Activated naive CD4-positive, alpha-beta T cell treated with anti-CD3 and anti-CD28 coated beads, Interleukin-2, amount 50 U/mL, for 16 hours (primary cell): ENCODE measurements at places on chromosomes 12 and 14.

DNA sequence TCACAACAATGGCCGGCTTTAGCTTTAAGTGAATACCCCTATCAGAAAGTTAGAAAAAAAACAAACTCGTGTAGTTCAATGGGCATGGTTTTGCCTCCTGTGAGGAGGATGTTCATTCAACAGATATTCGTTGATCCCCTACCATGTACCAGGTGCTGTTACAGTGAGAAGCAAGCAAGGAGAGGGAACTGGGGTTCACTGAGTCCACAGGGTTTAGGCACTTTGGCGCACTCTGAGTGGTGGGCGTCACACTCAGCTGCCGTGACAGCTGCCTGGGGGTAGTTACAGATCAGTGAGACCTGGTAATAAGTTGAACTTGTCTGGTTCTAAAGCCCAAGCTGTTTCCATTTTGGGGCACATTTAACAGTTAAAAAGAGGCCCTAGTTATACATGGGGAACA, 74.2 kb downstream of the PAPOLA start:
- DNase-seq = no peak

DNA sequence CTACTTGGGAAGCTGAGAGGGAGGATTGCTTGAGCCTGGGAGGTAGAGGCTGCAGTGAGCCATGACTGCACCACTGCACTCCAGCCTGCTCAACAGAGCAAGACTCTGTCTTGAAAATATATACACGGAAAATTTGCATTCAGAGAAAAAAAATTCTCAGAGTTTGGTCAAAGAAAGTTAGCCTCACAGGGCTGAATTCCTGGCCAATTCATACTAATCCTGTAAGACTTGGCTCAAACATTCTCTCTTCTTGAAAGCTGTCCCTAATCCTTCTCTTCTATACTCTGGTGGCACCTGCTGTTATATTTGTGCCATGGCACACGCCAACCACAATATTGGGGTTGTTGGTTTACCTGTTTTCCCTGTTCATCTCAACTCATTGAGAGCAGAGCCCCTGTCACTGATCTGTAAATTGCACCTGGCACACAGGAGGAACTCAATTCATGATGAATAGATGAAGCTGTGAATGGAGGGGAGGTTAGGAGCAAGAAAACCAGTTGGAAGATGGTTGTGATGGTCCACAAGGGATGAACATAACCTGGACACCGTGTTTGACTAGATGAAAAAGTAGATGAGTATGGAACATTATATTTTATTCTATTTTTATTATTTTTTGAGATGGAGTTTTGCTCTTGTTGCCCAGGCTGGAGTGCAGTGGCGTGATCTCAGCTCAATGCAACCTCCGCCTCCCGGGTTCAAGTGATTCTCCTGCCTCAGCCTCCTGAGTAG, 36.8 kb upstream of the SPTSSA start:
- DNase-seq = no peak

GRCh38 chr12:102484428-102484958, 4.1 kb upstream of the IGF1 start:
- DNase-seq = peak; percentile 54

- no peak for DNase-seq
Observed at GRCh38 chr14:57632649-57633048, 139.0 kb upstream of the CCDC198 start.

DNA sequence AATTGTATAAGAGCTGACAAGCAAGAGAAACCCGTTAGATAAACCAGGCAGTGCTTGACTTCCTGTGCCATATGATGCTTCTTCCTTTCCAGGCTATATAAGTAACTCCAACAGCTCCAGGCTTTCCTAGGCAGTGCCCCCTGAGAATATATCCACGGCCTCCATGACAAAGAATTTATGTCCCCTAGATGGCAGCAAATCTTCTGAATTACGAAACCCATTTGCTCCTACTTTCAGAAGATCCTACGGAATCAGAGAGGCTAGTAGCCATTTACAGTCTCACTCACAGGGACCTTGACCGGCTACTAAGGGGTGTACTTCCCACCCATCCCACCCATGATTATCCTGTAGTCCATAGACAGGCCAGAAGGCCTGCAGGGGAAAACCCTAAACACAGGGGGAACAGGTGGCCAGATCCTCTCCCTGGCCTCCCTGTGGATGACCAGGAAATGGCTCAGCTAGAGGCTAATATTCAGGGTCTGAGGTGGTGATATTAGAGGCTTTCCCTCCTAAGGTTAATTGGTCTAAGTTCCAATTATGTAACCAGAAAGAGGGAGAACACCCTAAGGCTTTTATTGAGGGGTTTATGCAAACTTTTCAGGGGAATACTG, 77.2 kb upstream of the DCD start:
- no peak for DNase-seq

- no peak for DNase-seq
Observed at GRCh38 chr14:54127526-54127925, 170.9 kb upstream of the BMP4 start.

DNA sequence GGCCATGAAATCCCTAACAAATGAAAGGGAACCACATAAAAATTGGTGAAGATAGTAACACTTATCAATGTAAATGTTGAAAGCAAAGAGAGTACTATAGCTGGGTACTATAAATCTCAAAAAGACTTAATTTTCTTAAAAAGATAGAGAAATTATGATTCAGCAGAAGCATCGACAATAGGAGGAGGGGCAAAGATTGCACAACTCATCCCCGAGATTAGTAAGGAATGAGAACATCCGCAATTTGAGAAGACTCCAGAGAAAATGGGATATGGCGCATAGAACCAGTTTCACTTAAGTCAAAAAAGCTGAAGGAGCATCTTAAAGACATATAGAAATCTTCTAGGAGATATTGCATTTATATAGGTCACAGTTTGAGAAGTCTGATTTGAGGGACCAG, 220.2 kb upstream of the SLC16A7 start:
- no peak for DNase-seq

DNA sequence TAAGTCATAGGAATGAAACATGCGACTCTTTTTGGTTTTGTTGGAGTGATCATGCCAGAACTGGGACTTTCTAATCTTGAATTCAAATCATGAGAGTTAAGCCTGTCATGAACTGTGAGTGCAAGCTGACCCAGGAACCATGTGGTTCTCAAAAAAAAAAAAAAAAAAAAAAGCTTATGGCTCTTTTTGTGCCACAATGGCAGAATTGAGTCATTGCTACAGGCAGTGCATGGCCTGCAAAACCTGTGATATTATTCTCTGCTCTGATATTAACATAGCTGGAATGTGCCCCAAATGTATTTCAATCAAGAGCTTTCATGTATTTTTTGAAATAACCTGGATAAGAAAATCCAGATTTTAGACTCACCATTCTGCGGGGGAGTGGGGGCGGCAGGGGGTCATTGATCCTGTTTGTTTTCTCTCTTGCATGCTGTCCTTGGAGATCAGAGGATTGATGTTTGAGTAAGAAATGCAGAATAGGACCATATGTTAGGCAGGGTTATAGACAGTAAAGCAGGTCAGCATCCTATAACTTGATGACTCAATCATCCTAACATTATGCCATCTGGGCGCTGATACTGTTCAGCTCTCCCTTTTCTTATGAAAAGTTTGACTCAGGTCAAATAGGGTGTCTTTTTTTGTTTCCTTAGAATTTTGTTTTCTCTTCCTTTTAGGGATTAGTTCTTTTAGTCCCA, 797.4 kb downstream of the DIO2 start:
- DNase-seq = no peak

- DNase-seq = no peak
Observed at GRCh38 chr14:69317102-69317755, 57.3 kb downstream of the GALNT16 start.

- DNase-seq = no peak
Observed at GRCh38 chr12:32126720-32127119, 20.1 kb downstream of the BICD1 start.

DNA sequence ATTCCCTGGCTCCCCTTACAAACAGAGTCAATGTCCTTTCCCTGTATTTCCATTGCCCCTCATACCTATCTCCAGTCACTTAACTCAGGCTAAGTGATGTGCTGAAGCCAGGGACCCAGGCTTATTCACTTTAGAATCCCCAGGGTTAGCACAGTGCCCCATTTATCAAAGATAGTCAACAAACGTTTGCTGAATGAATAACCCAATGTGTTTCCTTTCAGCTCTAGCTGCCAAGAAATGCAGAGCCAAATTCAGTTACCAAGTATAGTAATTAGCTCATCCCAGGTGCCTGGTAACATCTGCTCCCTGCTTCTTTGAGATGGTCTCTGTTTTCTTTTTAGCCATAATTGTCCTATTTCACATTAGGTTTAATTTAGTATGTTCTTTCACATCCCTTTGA, 189.5 kb downstream of the PHLDA1 start:
- DNase-seq = no peak

DNA sequence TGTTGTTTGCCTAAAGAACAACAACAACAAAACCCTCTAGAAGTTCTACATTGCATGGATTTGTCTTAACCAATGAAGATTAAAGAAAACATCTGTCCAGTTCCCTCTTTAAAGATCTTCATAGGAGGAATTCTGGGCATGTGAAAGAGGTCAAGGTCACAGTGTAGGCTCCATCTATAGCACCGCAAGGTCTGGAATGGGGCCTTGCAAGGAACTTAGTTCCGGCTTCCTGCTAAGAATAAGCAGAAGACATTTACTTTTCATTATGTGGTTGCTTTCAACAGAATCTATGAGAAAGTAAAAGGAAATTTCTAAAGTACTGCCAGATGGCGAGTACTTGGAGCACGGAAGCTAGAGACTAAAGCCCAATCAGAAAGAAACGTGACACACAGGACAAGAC, 57.2 kb upstream of the GNPNAT1 start:
- no peak for DNase-seq

GRCh38 chr12:124686370-124687173, 119.2 kb upstream of the NCOR2 start:
- DNase-seq = no peak

DNA sequence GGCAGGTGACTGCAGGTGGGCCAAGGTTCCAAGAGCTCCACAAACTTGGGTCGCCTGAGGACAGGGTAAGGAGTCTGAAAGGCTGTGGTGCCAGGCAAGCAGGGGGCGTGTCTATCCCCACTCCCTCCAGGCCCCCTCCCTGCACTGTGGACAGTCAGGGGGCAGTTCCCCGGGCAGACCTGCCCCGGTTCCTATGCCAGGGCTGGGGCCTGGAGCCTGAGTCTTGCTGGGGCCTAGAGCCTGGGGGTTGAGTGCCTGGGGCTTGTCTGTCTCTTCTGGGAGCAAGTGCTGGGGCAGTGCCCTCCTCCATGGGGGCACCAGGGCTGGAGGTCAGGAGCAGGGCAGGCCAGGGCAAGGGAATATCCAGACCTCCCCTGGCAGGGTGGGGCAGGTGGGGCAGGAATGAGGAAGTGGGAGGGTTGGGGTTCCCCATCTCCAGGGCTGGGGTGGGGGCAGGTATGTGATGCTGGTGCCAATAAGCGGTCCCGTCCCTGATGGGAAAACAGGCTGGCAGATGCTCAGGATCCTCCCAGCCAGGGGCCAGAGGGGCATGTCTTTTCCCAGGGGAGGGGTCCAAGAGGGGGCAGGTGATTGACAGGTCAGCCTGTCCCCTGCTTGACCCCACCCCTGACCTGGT, 11.9 kb upstream of the TNFAIP2 start:
- DNase-seq = no peak

DNA sequence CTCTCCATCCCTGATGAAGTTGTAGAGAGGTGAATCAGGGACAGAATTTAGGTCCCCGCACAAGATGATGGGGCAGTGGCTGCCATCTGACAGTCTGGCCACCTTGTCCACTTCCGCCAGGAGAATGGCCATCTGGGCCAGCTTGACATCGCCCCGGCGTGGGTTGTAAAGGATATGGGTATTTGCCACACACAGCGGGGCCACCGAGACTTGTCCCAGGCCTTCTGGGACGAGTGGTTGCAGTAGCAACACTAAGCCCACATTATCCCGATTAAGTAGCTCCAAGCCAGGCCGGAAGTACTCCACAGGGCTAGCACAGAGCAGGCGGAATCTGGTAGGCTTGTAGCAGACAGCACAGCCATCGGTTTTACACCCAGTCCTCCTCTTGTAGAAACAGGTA, 6.2 kb downstream of the ANGEL1 start:
- DNase-seq = no peak

DNA sequence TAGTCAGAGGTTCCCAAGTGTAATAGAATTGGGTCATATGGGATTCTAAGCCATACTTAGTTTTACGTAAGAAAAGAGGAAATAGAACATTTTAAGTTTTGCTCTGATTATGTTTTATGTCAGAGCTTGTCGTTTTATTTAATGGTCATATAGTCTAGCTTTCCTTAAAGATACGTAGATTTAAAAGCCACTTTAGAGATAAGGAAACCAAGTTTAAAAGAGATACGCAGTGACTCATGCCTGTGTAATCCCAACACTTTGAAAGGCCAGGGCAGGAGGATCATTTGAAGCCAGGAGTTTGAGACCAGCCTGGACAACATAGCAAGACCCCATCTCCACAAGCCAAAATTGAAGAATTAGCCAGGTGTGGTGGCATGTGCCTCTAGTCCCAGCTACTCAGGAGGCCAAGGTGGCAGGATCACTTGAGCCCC, 19.5 kb downstream of the MAPK1IP1L start:
- no peak for DNase-seq

- peak; percentile 45 for DNase-seq
Observed at GRCh38 chr12:52867642-52868041, 18.8 kb upstream of the KRT78 start.

- DNase-seq = no peak
Observed at GRCh38 chr14:89227496-89227836, 189.6 kb downstream of the FOXN3 start.

DNA sequence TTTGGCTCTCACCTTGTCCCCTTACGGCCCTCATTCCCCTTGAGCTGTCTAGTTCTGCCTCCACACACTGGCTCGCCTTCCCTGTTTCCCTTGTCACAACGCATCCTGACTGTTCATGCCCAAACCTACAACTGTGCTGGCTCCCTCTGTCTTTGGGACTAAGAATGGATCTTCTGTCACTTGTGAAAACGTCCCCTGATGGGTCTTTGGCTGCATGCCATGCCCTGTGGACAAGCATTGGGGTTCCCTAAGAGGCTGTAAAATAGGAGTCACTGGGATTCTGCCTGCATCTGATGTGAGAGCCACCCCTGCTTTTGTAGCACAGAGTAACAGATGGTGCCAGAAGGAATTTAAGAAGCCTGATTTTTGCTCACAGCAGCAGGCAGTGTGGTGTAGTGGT, 285.3 kb upstream of the CRY1 start:
- no peak for DNase-seq
